ENCODE measurements at places on chromosomes 1 and 21.
A peak's percentile ranks its signal among the peaks of the same experiment; 100 is the strongest.

- no peak for DNase-seq
Observed at GRCh38 chr1:107941531-107941930, 23.4 kb downstream of the VAV3 start.

GRCh38 chr21:35801391-35801790 lies 258.9 kb downstream of the SETD4 start:
- DNase-seq = peak; percentile 62

GRCh38 chr1:38210895-38211177 lies 164.2 kb upstream of the POU3F1 start:
- DNase-seq = no peak

DNA sequence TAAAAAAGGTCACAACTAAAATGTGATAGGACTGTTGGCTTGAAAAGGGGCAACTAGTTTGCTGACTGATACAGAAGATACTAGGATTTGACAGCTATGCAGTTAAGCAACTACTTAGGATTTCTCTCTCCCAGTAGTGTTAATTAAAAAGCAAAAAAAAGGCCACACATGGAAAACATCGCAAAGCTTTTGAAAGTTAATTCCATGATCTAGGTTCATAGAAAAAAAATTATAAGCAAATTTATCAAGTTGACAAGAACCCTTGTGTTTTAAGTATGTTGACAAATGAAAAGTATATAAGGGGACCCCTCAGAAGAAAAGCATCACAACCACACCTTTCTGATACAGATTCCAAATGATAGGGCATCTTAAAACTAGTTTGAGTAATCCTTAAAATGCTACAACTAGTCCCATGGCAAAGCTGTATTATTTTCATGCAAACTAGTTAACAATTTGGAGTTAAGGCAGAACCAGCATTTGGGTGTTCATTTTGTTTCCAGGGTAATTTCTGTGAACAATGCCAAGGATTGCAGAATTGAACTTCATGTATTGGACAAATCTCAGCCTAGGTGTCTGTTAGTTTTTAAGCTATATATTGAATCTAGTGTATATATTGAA lies 4.1 kb downstream of the PNRC2 start:
- no peak for DNase-seq

GRCh38 chr1:54405898-54406293 lies 298 bp downstream of the SSBP3 start:
- no peak for DNase-seq

DNA sequence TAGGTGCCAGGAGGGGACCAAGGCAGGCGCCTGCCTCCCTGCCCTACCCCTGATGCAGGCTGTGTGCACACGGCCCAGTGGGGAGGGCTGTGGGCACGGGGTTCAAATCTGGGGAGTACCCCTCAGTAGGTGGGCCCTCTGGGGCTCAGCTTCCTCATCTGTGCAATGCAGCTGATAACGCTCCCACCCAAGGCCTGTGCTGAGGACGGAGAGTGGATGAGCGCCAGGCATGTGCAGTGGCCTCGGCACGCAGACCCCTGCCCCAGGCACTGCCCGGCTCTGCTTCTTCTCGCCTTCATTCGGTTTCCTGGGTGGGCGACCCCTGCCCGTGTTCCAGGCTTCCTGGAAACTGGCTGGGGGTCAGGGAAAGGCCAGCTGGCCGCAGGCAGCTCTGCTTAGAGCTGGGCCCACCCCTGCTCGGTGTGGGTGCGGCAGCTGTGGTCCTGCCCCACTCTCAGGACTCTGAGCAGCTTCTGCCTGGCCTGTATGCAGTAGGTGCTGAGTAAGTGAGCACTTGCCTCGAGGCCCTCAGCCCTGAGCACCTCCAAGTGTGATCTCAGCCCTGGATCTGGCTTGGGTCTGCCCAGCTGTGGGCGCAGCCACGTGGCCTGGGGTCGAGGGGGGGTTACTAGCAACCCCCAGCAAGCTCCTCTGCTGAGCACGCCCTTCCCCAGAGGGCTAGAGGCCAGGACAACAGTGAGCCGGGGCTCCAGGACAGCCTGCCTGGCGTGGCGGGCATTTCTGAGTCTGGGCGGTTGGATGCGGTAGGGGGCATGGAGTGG lies 11.9 kb upstream of the TNFRSF14 start:
- DNase-seq = no peak

DNA sequence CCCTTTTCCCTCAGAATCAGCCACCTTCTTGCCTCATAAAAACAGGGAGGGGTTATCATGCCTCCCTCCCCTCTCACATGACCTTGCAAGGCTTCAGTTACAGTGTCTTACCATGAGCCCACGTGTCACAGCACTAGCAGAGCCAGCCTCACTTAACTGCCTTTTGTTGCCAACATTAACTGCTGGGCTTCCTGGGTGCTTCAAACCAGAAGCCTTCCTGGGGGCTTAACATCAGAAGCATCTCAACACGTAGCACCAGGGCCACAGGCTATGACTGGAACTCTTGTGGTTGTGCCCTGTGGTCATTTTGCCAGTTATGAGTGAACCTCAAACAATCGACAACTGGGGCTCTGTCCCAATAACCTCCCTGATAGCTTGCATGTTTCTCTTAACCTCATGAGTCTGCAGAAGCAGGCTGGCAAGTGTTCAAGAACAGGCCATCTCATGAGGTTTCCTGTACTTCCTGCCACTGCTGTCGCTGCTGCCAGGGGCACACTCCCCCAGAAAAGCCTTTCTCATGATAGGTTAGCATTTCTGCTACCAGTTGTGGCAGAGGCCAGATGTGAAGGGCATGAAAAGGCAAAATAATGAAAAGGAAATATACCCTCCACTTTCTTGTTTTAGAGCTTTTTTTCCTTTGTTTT lies 132.2 kb downstream of the GLUL start:
- DNase-seq = no peak

DNA sequence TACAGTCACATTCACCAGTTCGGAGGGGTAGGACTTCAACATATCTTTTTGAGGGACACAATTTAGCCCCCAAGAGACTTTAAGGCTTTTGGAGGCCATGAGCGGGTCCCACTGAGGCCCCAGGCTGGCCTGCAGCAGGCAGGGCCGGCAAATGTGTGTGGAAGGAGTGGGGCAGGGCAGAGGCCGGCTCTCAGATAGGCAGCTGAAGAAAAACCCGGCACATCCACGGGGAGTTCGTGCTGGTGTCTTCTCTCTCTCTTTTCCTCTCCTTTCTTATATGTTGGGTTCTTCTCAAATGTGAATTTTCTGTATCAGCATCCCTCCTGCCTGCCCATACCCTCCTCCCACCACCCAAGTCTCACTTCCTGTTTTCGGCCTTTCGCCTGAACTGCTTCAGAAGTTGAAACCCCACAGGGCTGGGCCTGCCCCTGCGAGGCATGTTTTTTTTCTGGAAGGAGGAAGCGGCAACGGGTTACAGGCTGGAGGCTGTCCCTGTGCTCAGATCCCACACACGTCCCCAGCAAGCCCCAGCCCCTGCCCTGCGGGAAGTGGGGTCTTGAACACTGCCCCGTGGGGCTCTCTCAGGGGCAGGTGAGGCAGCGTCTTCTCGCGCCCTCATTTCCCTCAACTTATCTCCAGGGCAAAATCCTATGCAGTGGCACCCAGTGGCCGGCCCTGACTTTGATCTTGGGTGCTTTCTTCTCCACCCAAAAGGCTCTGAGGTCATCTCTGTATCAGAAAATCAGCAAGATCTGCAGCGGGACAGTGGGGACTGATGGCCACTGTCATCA lies 9.7 kb upstream of the UMODL1 start:
- no peak for DNase-seq

DNA sequence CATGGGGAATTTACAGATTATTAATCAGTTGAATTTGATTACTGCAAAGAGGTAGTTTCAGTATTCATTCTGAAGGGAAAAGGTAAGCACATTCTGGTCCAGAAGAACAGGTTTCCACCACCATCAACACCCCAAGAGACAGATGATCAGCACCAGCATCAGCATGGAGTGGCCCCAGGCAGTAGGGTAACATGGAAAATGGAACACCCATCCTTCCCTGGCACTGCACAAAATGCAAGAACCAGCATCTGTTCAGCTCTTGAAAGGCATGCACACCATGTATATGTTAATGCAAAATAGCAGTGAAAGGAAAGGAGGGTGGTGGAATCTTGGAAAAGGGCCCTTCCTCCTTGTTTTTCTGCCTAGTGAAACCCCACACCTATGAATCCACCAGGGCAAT lies 9.2 kb downstream of the HSD3B1 start:
- no peak for DNase-seq

- DNase-seq = peak; percentile 61
Observed at GRCh38 chr1:184075055-184076029, 23.8 kb downstream of the TSEN15 start.

- DNase-seq = no peak
Observed at GRCh38 chr21:45598666-45599065, 44.9 kb upstream of the PCBP3 start.

GRCh38 chr1:98280049-98280448 lies 359.2 kb upstream of the DPYD start:
- no peak for DNase-seq

DNA sequence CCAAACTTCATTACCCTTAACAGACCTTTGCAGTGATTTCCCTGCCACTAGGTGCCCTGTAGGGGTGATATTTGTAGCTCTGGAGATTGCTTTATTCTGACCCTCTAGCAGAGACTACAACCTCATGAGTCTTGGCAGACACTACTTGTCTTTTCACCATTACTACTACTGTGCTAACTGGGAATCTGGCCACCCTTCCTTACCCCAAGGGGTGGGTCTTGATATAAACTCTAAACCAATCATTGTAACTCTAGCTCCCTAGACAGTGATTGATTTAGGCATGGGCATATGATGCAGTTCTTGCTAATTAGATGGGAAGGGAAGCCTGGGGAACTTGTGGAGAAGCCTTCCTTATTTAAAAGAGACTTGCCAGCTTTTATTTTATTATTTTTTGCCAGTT lies 3.9 kb downstream of the KPNA6 start:
- DNase-seq = no peak

DNA sequence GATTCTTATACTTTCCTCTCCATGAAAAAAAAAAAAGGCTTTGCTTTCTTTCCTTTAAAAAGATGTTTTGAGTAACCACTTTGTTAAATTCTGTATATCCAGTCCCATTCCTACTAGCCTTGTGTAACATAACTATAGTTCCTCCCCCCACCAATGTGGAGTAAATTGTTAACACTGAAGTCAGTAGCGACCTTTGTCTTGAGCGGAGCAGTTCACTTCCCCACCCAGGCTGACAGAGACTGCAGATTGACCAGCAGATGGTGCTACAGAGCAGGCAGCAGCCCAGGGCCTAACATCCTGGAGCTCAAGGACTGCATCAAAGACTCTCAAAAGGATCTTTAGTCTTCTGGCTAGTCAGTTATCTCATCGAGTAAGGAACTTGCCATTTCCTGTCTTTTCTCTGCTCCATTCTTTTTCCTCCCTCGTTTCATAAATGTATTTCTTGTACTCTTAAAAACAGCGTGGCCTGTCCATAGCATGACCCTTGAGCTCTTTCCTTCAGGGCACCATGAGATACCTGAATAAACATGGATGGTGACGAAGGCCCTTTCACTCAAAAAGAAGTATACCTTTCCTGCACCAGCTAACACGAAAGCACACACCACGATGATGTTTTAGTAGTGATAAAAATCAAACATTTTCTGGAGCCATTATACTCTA lies 503.5 kb upstream of the PKN2 start:
- peak; percentile 72 for DNase-seq

DNA sequence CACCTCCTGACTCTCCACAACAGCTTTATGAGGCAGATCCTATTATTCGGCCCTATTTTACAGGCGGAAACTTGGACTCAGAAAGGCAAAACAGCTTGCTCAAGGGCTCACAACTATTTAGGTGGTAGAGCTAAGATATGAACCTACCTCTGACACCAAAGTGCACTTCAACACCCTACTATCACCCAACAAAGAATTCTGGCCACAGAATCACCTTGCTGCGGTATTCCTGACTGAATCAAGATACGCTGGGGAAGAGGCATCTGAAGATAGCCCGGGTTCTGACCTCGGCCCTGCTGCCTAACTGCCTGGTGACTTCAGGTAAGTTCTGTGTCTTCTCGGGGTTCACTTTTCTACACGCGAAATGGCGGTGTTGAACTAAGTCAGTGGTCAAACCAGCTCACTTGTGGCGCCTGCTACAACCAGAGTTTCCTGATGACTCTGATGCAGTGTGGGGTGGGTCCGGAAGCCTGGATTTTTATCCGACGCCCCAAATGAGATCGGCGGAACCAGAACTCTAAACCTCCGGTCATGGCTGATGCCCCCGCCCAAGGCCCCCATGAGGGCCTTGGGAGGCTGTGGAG lies 608 bp downstream of the PEF1 start:
- no peak for DNase-seq

GRCh38 chr21:39788383-39788782 lies 43.4 kb downstream of the IGSF5 start:
- DNase-seq = peak; percentile 79

GRCh38 chr1:201095581-201095980 lies 16.6 kb downstream of the CACNA1S start:
- DNase-seq = no peak

GRCh38 chr1:113388621-113389358 lies 1.5 kb upstream of the MAGI3 start:
- DNase-seq = peak; percentile 71

DNA sequence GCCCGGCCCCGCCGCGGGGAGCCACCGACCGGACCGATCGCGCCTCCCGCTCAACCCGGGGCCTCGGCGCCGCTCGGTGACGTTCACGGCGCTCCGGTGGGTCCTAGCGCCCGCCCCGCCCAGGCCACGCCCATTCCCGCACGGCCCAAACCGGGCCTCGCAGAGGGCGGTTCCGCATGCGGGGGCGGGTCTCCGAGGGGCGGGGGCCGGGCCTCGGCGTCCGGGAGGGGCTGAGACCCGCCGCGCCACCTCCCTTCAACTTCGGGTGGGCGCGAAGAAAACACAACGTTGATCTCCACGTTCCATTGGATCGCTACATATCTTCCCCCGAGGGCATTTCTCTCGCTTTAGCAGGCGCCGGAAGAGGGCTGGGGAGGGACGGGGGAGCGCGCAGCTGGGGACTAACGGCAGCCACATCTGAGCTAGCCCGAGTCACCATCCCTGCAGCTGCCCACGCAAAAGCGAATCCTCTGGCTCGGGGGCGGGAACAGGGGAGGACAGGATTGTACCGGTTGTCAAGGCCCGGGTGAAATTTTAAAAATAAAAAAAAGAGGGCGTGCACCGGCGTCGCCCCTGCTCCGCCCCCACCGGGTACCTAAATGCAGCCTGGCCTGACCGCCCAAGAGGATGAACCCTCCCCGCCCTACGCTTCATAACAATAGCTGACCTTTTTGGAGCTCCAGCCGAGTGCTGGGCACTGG lies at the start of gene MAD2L2:
Gene MAD2L2 (minus strand): TSS at position 78 of the 701 bp plus-strand sequence. CDS start 547 bp downstream, outside the sequence.
- peak; percentile 93 for DNase-seq

DNA sequence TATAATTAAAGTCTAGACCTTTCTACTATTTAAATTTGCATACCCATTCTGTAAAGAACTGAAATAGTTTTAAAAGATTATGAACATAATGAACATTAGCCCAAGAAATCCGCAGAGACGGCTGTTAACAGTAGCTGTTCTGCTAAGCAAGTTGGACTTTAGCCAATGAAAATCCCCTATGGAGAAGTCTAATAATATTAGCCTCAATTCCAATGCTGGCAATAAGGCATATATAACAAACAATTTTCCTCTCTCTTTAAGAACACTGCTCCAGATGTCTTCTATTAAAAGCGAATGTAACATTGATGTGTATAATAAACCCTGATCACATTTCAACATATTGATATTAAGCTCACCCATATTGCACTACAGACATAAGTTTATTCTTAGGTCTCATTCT lies 221.3 kb upstream of the KCTD3 start:
- DNase-seq = no peak

GRCh38 chr1:25100151-25100833 lies 132.0 kb downstream of the SYF2 start:
- DNase-seq = peak; percentile 13

- DNase-seq = no peak
Observed at GRCh38 chr21:32281531-32281930, 2.7 kb upstream of the MIS18A start.

GRCh38 chr1:43530483-43531106 lies at the start of gene PTPRF:
PTPRF (plus strand) TSS chr1:43530883; CDS start chr1:43545076, 14,193 bp downstream.
- DNase-seq = peak; percentile 54

Data from COR-L47 (cell line).